ENCODE measurements at places on chromosomes 16 and 17. TPM values are rescaled to one million over a fixed set of nuclear protein-coding genes. Genes with fewer than 3 reads are reported as not detected.

Gene TMEM186
- 7.5 TPM for total RNA-seq

Gene CCL11
- total RNA-seq, result not detected

DNA sequence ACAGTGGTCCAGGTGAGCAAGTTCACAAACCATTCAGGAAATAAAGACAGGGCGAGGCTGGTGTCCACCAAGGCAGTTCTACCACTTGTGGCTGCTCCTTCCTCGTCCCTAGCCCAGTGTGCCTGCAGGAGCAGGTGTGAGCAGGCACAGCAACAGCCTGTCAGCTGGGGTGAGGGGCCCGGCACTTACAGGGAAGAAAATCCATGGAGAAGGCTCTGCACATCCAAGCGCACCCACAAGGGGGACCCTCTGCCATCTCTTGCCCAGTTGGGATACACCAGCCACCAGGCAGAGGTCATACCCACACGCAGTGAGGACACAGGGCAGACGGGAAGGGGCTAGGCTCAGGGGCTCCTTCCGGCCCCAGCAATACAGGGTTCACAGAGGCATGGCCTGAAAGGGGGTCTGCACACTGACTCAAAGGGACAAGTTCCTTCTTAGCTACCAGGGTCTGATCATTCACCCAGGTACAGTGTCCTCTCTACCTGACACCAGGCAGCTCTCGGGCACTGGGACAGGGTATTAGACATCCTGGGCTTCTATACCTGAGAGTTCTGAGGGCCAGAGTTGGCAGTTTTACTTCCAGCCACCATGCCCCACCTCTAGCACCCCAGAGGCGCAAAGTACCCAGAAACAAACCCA lies 27.0 kb downstream of the CDIP1 start:
- no peak for DNase-seq

GRCh38 chr17:60888812-60889709 lies 211.4 kb downstream of the BCAS3 start:
- no peak for DNase-seq

GRCh38 chr17:36926701-36927100 lies 10.6 kb upstream of the LHX1 start:
- DNase-seq, result no peak

Data from lower leg skin (tissue), 4 donors.